Stomach (tissue), 19 donors: ENCODE measurements at places on chromosomes 2 and 18. TPM values are rescaled to one million over a fixed set of nuclear protein-coding genes. Genes with fewer than 3 reads are reported as not detected.

- H3K4me3 ChIP-seq = no peak overlapping the region
- no peaks in the 10 kb centered on the region for H3K27me3 ChIP-seq
- DNase-seq = peak; percentile 54
- no peaks in the 10 kb centered on the region for H3K36me3 ChIP-seq
Measured at GRCh38 chr2:128442891-128443302, 124.2 kb upstream of the HS6ST1 start.

DNA sequence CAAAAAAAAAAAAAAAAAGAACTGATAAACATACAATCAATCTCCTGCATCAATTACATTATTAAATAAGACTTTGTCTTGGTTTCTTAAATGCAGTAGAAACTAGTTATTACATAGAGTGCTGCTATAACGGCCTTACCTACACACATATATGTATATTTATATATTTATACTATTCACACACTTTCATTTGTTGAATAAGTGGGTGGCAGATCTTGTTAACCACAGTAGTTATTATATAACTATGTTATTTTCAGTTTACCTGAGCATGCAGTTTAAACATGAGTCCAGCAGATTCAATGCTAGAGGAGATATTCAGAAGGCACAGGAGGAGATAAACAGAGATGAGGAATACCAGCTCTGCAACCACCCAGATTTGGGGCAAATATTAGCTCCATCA is 81.5 kb upstream of the CD226 start:
- no peaks in the 10 kb centered on the region for H3K4me1 ChIP-seq
- no peaks in the 10 kb centered on the region for H3K27me3 ChIP-seq
- no peak overlapping the region for H3K4me3 ChIP-seq
- DNase-seq = no peak
- H3K27ac ChIP-seq = no peak overlapping the region
- H3K36me3 ChIP-seq = peaks cover 27% of the 10 kb centered on the region

GRCh38 chr2:130186391-130186790 is 4.3 kb downstream of the MZT2B start:
- no peak overlapping the region for H3K4me3 ChIP-seq
- peaks cover 12% of the 10 kb centered on the region for H3K4me1 ChIP-seq
- H3K27ac ChIP-seq = no peak overlapping the region
- H3K27me3 ChIP-seq = no peaks in the 10 kb centered on the region
- H3K36me3 ChIP-seq = peaks cover 43% of the 10 kb centered on the region

- peaks cover 17% of the 10 kb centered on the region for H3K4me1 ChIP-seq
- no peaks in the 10 kb centered on the region for H3K36me3 ChIP-seq
- no peak overlapping the region for H3K4me3 ChIP-seq
Measured at GRCh38 chr2:109322641-109323040, 193.6 kb downstream of the SH3RF3 start.

DNA sequence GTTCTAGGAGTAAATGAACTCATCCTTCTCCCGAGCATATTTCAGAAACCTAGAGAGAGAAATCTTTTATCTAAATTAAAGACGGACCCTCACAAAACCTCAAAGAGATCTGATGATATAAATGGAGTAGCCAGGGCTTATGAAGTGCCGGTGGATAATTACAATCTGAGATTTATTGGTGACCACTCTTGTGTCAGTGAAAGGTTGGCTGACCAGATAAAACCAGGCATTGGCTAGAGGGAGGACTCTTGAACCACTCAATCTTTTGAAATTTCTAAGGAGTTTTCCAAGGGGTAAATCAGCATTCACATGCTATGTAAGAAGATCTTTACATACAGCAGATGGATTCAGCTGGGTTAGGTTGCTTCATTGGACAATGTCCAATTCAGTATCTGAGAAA is 227.3 kb upstream of the MMADHC start:
- no peak for DNase-seq
- no peaks in the 10 kb centered on the region for H3K36me3 ChIP-seq
- peaks cover 10% of the 10 kb centered on the region for H3K4me1 ChIP-seq
- no peak overlapping the region for H3K27ac ChIP-seq

DNA sequence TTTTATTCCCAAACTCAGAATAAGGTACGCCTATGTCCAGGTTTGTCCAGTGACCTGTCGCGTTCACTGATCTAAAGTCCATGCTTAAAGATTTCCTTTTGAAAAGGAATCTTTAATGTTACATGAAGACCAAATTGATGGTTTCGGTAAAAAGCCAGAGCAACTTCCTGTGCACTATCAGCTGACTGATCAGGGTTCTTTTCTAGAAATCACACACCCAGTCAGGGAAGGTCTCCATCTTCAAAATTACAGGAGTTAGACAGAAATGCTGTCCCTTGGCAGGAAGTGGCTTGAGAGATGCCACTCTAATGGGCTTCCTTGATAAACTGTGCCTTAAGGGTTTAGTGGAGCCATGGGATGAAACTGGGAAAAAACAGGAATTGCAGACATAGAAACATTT is 14.7 kb upstream of the ARHGAP25 start:
- peaks cover 5% of the 10 kb centered on the region for H3K4me1 ChIP-seq
- no peaks in the 10 kb centered on the region for H3K27me3 ChIP-seq
- no peak overlapping the region for H3K4me3 ChIP-seq

DNA sequence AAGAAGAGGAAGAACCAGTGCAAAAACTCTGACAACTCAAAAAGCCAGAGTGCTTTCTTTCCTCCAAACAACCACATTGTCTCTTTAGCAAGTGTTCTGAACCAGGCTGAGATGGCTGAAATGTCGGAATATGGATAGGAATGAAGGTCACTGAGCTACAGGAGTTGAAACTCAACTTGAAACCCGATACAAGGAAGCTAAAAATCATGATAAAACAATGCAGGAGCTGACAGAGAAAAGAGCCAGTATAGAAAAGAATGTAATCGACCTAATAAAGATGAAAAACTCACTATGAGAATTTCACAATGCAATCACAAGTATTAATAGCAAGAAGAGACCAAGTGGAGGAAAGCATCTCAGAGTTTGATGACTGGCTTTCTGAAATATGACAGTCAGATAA is 15.0 kb upstream of the EIF2AK3 start:
- no peaks in the 10 kb centered on the region for H3K27me3 ChIP-seq
- no peak overlapping the region for H3K4me3 ChIP-seq
- H3K36me3 ChIP-seq = no peaks in the 10 kb centered on the region
- no peak for DNase-seq
- H3K27ac ChIP-seq = no peak overlapping the region
- H3K4me1 ChIP-seq = no peaks in the 10 kb centered on the region

Gene ACTG2
- 1,470 TPM for total RNA-seq

GRCh38 chr2:77484026-77484425 is 38.1 kb downstream of the LRRTM4 start:
- no peaks in the 10 kb centered on the region for H3K36me3 ChIP-seq
- H3K27ac ChIP-seq = no peak overlapping the region
- H3K4me1 ChIP-seq = no peaks in the 10 kb centered on the region
- no peak overlapping the region for H3K4me3 ChIP-seq
- H3K27me3 ChIP-seq = no peaks in the 10 kb centered on the region

DNA sequence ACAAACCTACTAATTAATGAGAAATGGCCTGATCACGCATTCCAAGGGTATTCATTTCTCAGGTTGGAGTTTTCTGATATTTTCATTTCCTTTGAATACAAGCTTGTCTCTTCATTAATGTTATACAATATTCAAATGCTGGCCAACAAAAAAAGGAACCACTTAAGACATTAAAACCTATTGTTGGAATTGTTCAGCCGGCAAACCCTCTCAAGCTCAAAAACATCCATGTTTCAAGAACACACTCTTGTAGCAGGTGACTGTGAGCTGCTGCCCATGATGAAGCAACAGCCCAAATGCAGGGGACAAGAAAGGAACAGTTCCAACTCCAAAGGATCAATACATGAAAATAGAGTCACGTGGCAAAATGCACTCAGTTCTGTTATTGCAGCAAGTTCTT is 454.5 kb downstream of the BCL11A start:
- no peaks in the 10 kb centered on the region for H3K4me1 ChIP-seq
- no peaks in the 10 kb centered on the region for H3K36me3 ChIP-seq
- DNase-seq = no peak
- H3K27me3 ChIP-seq = peaks cover 13% of the 10 kb centered on the region

Gene REEP1
- total RNA-seq = 29.9 TPM

Gene IMPA2
- 138 TPM for total RNA-seq

DNA sequence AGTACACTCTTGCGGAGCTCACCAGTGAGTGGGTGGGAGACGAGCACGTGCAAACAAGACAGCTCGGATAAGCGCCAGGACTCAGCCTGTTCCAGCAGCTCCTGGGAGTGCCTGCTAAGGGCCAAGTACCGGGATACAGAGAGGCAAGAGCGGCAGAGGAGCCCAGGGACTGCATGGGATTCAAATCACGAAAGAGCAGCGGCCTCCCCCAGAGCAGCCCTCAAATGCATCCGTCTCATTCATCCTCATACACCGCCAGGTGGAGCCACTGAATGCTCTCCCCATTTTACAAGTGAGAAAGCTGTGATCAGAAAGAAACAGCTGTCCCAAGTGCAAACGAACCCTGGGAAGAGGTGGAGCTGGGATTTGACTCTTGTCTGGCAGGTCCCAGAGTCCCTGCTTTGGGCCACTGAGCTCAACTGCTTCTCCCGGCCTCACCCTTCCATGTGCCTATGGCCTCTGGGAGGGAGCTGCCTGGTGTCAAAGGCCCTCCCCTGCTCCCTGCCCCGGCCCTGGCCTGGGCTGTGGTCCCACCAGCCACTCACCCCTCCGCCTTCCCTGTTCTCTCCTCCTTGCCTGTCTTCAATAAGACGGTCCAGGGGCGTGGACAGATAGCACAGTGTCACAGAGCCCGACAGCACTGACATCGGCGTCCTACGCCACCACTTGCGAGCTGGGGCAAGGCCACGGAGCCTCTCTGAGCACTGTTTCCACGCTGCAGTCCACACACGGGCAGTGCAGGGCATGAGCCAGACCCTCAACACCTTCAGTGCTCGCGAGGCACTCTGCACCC is 72.8 kb upstream of the TAF1B start:
- H3K4me3 ChIP-seq = no peak overlapping the region
- H3K27me3 ChIP-seq = no peaks in the 10 kb centered on the region
- peak; percentile 70 for DNase-seq
- H3K4me1 ChIP-seq = peaks cover 8% of the 10 kb centered on the region
- no peak overlapping the region for H3K27ac ChIP-seq

DNA sequence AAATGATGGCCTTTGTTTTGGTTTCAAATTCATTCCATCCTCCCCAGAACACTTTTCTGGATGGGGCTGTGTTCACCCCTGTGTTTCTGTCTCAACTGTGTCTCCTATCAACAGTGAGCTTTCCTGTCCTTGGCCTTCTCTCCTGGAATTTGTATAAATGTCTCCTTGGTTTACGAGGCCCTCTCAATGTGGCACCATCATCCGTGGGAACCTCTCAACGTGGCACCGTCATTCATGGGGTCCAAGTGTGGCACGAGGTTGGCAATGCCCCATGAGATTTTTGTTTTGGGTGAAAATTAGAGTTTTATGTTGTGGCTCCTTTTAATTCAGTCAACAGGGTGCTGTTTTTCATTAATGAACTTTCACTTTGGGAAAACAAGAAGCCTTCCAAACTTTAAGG is 280.7 kb upstream of the SALL3 start:
- no peaks in the 10 kb centered on the region for H3K36me3 ChIP-seq
- DNase-seq = no peak
- H3K27me3 ChIP-seq = peaks cover 34% of the 10 kb centered on the region
- H3K4me1 ChIP-seq = no peaks in the 10 kb centered on the region
- no peak overlapping the region for H3K4me3 ChIP-seq
- H3K27ac ChIP-seq = no peak overlapping the region

- no peak for DNase-seq
- H3K27ac ChIP-seq = no peak overlapping the region
- no peaks in the 10 kb centered on the region for H3K4me1 ChIP-seq
Measured at GRCh38 chr2:67002618-67003371, 394.3 kb upstream of the ETAA1 start.

GRCh38 chr18:48165111-48165866 is 234.8 kb upstream of the SMAD2 start:
- no peak for DNase-seq
- H3K27me3 ChIP-seq = no peaks in the 10 kb centered on the region
- H3K27ac ChIP-seq = peak overlapping the region; percentile 42

DNA sequence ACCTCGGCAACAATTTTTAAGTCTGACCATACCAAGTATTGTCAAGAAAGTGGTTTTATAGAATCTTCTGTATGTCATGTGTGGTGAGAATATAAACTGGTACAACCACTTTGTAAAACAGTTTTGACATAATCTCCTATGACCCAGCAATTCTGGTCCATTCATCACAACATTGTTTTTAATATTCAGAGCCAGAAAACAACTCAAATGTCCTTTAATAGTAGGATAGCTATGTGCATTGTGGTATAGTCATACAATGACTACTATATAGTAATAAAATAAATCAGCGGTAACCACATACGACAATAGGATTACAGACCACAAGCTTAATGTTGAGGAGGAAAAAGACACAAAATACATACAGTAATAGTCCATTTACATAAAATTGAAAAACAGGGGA is 175.2 kb upstream of the SPATS2L start:
- DNase-seq = no peak
- no peak overlapping the region for H3K4me3 ChIP-seq
- H3K27me3 ChIP-seq = no peaks in the 10 kb centered on the region
- no peaks in the 10 kb centered on the region for H3K4me1 ChIP-seq
- no peaks in the 10 kb centered on the region for H3K36me3 ChIP-seq
- H3K27ac ChIP-seq = no peak overlapping the region

DNA sequence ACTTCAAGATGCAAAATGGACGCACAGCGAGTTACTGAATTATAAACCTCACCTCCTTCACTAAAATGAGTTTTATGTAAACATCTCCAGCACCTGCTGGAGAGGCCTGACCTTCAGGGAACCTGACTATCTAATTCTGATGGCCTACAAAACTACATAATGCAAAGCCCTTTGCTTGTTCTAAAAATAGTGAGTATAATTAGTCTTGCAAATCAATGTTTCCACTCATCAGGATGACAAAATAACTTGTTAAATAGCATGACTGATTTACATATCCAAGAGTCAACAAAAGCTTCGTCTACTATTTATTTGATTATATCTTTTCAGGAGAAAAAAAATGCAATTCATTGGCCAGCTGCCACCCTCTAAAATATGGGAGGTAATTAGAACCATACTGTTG is 326.3 kb upstream of the MC4R start:
- H3K36me3 ChIP-seq = no peaks in the 10 kb centered on the region
- no peaks in the 10 kb centered on the region for H3K4me1 ChIP-seq
- no peak overlapping the region for H3K4me3 ChIP-seq
- DNase-seq = no peak
- no peak overlapping the region for H3K27ac ChIP-seq

- H3K36me3 ChIP-seq = no peaks in the 10 kb centered on the region
- peaks cover 4% of the 10 kb centered on the region for H3K4me1 ChIP-seq
- H3K27ac ChIP-seq = peak overlapping the region; percentile 63
- DNase-seq = no peak
Measured at GRCh38 chr2:215831296-215831913, 181.9 kb downstream of the MREG start.

- DNase-seq = peak; percentile 24
- peaks cover 23% of the 10 kb centered on the region for H3K27me3 ChIP-seq
Measured at GRCh38 chr2:10709290-10709939, 12.0 kb upstream of the ATP6V1C2 start.
